ENCODE measurements at places on chromosomes 7 and 10. TPM values are rescaled to one million over a fixed set of nuclear protein-coding genes. Genes with fewer than 3 reads are reported as not detected.

Gene ACBD7
- total RNA-seq, result not detected

Gene STRIP2
- total RNA-seq, result 2.1 TPM

Gene TMEM196
- total RNA-seq, result not detected

DNA sequence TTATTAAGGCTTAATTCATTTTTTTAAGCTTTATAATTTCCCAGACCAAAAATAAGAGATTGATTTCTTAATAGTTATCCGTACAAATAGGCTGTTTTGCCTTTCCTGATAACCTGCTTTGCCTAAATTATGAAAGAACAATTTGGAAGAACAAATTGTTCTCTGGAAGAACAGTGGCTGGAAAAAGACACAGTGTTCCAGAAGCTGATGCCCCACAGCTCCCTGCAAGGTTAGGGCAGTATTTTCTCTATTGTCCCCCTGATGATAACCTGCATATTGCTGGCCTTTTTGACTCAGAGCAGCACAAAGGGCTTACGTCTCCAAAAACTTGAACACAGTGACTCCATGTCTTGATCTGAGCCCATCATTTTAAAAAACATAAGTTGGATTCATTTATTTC is 151.5 kb downstream of the CSTF2T start:
- H3K27me3 ChIP-seq, result no peaks in the 10 kb centered on the region
- no peaks in the 10 kb centered on the region for H3K36me3 ChIP-seq
- H3K4me1 ChIP-seq, result no peaks in the 10 kb centered on the region
- H3K4me3 ChIP-seq, result no peak overlapping the region
- DNase-seq, result no peak

DNA sequence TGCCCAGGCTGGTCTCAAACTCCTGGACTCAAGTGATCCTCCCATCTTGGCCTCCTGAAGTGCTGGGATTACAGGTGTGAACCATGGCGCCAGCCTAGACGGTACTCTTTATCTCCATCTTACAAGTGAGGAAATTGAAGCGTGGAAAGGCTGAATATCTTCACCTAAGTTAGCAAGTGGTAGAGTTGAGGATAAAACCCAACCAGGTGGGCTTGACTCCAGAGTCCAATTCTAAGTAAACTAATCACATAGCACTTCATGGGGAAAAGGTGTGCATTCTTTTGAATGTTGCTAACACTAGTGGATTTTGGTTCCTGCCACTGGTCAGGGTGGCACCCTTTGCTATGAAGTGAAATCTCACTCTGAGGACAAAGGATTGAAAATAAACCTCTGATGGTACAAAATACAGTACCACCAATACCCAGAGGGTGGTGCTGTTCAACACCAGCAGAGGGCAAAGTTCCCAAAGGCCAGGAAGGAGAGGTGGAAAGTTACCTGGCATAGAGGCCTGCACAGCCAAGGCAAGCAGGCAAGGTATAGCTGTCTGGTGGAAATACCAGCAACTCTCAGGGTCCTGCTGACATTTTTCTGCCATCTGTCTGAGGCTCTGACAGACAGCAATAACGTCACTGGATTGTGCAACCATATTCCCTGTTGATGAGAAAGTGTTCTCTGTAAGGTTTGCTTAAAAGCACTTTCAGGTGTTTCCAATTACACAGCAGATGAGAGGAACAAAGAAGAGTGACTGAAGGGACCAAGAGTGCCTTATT is 17.6 kb downstream of the ZDHHC16 start:
- H3K27ac ChIP-seq, result no peak overlapping the region
- DNase-seq, result no peak
- peaks cover 15% of the 10 kb centered on the region for H3K4me1 ChIP-seq
- H3K4me3 ChIP-seq, result no peak overlapping the region
- H3K36me3 ChIP-seq, result peaks cover 5% of the 10 kb centered on the region

GRCh38 chr7:108794466-108794865 is 224.8 kb downstream of the DNAJB9 start:
- no peaks in the 10 kb centered on the region for H3K4me1 ChIP-seq
- no peak overlapping the region for H3K4me3 ChIP-seq
- no peak overlapping the region for H3K27ac ChIP-seq
- no peak for DNase-seq

GRCh38 chr7:45342236-45342635 is 184.6 kb downstream of the RAMP3 start:
- no peaks in the 10 kb centered on the region for H3K27me3 ChIP-seq
- H3K4me3 ChIP-seq, result no peak overlapping the region
- H3K4me1 ChIP-seq, result no peaks in the 10 kb centered on the region
- no peak for DNase-seq
- H3K36me3 ChIP-seq, result no peaks in the 10 kb centered on the region

GRCh38 chr7:27889800-27890199 is 149.8 kb downstream of the TAX1BP1 start:
- H3K4me1 ChIP-seq, result no peaks in the 10 kb centered on the region
- no peak overlapping the region for H3K4me3 ChIP-seq
- H3K36me3 ChIP-seq, result peaks cover 43% of the 10 kb centered on the region
- H3K27ac ChIP-seq, result no peak overlapping the region
- DNase-seq, result no peak
- no peaks in the 10 kb centered on the region for H3K27me3 ChIP-seq

- no peak overlapping the region for H3K4me3 ChIP-seq
- H3K36me3 ChIP-seq, result no peaks in the 10 kb centered on the region
- H3K4me1 ChIP-seq, result no peaks in the 10 kb centered on the region
- no peak for DNase-seq
Measured at GRCh38 chr7:126790763-126791162, 462.0 kb downstream of the GRM8 start.

Measured in spleen (tissue), 13 donors.